ENCODE measurements at places on chromosomes 11 and 22.

DNA sequence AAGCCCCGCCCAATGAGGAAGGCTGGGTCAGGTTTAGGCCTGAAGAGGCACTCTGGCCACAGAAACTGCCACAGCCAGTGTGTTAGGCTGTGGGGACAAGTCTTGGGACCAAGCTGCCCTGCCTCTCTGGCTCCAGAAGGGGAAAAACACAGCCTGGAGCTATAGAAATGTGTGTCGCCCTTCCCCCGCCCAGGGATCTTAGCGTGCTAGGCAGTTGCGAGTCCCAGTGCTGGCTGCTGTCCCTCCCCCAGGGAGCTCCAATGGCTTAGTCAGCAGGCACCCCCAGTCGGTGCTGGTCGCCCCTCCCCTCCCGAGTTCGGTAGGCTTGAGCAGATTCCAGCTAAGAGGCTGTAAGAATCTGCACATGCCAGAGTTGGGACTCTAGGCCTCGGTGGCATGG lies 99.5 kb upstream of the API5 start:
- no peak for DNase-seq

GRCh38 chr11:116730601-116731000 lies 42.2 kb downstream of the BUD13 start:
- DNase-seq, result no peak

- no peak for DNase-seq
Observed at GRCh38 chr11:110755941-110756340, 43.7 kb upstream of the ARHGAP20 start.

GRCh38 chr11:75571625-75572024 lies 9.6 kb downstream of the SERPINH1 start:
- DNase-seq, result no peak

GRCh38 chr22:41499624-41500280 lies 30.8 kb downstream of the ACO2 start:
- no peak for DNase-seq

DNA sequence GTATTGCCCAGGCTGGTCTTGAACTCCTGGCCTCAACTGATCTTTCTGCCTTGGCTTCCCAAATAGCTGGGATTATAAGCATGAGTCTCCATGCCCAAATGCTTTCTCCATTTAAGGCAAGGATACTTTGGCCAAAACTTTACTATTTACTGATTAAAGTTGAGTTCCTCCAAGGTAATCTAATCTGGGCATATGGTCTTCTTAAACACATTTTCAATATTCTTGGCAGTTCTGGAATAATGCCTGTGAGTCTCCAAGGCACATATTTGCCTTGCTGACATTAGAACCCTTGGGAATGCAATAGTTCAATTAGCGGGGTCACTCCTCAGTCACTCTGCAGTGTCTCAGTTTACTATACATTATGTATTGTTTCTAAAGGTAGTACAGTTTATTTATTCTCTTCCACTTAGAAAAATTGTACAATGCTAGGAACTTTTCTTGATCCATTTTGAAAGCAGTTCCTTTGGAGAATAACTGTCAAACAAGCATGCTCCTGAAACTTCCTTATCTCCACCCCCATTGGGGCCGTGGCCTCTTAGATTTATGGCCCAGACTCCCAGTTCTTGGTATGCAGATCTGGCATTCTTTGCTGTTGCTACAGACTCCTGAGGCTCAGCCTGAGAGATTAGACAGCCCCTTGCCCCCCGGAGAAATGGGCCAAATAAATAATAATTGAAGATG lies 13.1 kb upstream of the RAB38 start:
- DNase-seq, result no peak

DNA sequence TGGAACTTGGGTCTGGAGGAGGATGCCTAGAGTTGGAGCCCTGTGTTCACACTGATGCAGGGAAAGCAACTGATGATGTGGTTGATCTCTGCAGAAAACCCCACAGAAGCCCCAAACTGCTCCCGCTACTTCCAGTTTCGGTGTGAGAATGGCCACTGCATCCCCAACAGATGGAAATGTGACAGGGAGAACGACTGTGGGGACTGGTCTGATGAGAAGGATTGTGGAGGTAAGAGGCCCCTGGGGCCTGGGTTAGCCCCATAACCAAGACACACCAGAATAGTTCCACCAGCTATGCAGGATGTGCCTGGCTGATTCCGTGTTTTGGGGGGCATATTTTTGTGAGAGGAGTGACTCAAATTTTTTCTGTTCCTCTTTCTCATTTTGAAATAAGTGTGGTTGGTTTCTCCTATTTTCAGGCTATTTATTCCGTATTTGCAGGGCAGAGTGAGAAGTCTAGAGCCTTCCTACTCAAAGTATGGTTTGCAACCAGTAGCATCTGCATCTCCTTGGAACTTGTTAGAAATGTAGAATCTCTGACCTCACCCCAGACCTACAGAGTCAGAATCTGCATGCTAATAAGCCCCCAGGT lies 137.3 kb upstream of the SORL1-AS1 start:
- DNase-seq, result no peak

GRCh38 chr11:10906521-10906920 lies 48.7 kb upstream of the ZBED5 start:
- DNase-seq, result no peak

DNA sequence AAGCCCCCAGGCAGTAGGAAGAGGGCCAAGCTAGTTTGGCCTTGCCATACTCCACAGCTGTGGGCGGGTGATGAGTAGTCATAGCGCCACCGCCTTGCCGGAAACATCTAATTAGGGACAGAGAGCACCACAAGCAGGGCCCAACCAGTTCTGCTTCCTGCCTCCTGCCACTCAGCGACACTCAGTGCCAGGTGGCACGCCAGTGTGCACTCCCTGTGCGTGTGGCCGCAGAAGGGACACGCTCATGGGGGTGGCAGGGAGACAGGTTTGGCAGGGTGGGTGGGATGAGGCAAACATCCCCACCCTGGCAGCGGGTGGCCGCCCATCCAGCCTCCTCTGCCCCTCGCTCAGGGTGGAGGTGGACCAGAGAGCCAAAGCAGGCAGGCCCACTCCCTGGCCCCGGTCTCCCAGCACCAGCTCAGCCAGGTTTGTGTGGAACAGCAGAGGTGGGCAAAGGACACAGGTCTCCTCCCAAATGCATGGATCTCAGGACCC lies 4.9 kb downstream of the OVOL1 start:
- DNase-seq, result no peak

GRCh38 chr11:131966667-131967066 lies 596.3 kb downstream of the NTM start:
- no peak for DNase-seq

DNA sequence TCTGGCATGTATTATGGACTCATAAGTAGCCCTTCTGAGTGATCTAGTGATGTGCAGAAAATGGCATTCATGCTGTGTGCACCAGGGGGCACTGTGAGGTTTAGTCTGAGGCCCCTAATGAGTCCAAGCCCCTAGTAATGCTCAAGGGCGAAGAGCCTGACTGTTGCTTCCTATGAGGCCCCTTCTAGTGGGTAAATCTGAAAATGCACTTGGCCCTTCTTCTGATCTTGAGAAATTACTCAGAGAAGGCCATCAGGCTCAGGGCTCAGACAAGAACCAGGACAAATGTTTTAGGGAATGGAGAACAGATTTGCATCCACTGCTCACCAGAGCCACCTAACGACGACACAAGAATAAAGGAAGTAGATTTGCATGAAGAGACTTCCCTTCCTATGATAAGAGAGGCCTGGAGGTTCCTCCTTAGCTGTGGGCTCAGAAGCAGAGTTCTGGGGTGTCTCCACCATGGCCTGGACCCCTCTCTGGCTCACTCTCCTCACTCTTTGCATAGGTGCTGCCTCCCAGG lies 75.8 kb downstream of the GGTLC2 start:
- peak; percentile 32 for DNase-seq

DNA sequence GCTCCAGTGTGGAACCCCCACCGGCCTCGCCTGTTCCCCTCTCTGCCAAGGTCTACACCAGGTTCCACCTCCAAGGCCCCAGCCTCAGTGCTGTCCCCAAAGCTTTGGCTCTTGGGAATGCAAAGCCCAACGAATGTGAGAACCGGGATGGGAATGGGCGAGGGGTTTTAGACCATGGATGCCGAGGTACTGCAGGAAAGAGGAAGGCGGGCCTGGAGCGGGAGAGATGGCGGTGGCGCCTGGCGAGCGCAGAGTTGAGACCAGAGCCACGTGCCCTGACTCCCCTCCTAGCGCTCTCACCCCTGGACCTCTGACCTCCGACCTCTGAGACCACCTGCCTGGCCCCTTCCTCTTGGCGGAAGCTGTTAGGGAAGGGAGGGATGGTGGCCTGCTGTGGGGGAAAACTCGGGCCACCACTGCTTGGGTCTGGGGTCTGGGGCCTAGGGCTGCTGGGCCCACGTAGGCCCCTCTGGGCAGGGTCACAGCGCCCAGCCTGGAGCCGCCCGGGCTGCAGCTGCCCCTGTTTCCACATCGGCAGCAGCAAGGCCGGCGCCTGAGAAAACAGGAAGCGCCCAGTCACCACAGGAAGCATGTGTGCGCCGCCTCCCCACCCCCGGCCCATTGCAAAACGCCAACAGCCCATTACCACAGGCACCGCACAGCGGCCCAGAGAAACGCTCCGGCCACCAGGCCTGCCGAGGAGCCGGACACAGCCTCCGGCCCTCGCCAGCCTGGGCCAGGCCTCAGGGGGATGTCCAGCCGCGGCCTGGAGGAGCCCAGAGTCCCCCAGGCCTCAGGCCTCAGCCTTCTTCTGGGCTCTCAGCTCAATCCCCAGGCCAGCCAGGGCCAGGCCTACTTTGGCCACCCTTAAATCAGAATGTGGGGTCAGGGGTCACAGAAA lies 13.8 kb upstream of the SLC39A13 start:
- DNase-seq, result peak; percentile 38

GRCh38 chr11:79047321-79047720 lies 393.5 kb downstream of the TENM4 start:
- no peak for DNase-seq

GRCh38 chr22:48692734-48693376 lies 1134.8 kb downstream of the BRD1 start:
- DNase-seq, result peak; percentile 73

DNA sequence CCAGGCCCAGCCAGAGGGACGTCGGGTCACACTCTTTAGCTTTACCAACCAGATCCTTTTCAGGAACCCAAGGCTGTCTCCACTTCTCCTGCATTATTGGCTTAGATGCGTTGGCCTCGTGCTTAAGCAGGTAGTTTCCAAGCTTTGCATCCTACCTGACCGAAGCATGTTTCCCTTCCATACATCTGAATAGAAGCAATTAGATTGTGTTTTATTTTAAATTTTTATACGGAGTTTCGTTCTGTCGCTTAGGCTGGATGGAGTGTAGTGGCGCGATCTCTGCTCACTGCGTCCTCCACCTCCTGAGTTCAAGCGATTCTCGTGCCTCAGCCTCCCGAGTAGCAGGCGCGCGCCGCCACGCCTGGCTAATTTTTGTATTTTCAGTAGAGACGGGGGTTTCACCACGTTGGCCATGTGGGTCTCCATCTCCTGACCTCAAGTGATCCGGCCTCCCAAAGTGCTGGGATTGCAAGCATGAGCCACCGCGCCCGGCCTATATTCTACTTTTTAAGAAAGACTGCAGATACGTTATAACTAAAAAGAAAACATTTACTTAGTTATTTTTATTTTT lies 677 bp downstream of the DYNC2H1 start:
- DNase-seq, result no peak

GRCh38 chr11:91742155-91742554 lies 482.5 kb upstream of the FAT3 start:
- no peak for DNase-seq
